IPS DF 6.9 (cell line): ENCODE measurements at places on chromosomes 5 and 9.

DNA sequence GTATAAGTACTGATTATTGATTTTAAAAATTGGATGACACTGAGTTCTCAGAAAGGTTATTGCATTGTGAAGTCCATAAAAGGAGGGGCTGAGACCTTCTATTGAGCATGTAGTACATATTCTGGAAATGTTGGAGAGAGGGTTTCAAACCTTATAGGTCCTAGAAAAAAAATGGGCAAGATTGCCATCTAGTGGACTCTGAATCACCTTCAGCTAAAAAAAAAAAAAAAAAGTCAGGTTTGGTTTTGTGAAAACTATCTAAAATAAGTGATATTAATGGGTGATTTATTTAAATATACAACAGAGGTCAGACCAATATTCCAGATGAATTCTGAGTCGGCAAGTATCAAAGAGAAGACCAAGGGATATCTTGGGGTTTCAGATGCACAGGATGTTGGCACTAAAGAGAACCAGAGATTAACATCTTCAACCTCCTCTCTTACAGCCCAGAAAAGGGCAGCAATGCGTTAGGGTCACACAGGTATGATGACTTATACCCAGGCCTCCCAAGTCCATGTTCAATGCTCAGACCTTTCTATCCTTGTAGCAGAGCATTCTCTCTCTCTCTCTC is 109.8 kb upstream of the NMUR2 start:
- no peak for DNase-seq

GRCh38 chr5:119037496-119038215 is 33.2 kb upstream of the DMXL1 start:
- no peak for DNase-seq

- DNase-seq, result no peak
These were observed 35.3 kb downstream of the ZDHHC11B start for GRCh38 chr5:749101-749670.

DNA sequence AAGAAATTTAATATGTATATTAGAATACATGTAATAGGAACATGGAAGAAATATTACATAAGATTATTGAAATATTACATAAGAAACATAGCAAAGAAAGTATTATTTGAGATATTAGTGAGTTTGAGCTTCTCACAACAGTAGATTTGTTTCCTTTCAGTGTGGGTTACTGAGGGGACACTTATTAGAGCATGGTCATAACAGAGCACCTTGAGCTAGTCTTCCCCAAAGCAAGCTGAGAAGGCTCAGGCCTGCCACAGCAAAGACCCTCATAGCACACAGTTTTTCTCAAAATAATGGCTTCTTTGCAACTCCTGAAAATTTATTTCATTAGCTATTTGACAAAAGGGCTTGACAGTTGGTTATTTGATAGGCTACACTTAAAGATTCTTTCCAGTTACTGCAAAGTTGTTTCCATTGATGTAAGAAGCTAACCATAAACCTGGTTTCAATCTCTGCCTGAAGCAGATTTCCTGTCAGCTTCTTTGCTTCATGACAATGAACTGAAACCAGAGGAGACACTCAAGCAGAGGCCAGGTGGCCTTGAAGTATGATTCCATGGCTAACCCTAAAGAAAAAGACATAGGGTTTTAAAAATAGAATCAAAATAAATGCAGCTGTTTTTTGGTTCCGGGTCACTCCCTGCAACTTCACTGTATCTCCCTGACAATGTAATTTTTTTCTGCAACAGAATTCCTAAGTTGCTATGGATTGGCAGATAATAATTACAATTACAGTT is 68.6 kb downstream of the ERMP1 start:
- DNase-seq, result no peak

- no peak for DNase-seq
These were observed 466.0 kb downstream of the CAAP1 start for GRCh38 chr9:26426551-26427131.

- no peak for DNase-seq
These were observed 178.7 kb downstream of the FSTL4 start for GRCh38 chr5:133433641-133434040.

DNA sequence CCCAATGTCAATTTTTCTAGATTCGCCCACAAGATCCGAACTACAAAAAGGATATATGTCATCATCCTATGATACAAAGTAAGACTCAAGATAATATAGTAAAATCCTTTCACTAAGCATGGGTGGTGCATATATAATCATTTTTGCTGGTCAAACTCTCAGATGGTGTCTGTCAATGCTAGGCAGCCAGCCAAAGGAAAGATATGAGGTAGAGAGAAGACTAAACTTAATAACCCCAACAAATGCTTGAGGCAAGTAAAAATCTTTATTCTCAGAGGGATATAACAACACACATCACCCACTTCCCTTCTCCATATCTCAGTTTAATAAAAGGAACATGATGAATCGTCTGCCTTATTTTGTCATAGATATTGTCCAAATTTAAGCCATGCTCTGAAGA is 841.2 kb upstream of the DMAC1 start:
- DNase-seq, result no peak

DNA sequence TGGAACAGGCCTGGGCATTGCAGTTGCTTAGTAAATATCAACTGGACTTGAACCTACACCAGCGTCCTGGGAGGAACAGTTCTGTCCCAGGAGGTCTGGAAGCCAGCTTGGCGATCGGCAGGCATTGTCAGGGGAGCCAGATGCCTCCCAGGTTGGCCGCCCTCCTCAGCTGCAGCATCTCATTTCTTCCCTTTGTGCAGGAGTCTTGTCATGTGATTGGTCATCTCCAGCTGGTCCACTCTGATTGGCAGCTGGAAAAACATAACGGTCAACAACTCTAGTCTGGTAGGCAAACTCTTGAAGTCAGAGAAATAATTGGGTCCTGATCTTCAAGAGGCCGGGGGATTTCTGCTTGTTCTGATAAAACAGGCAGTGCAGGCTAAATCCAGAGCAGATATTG is 29.6 kb upstream of the NCS1 start:
- no peak for DNase-seq

DNA sequence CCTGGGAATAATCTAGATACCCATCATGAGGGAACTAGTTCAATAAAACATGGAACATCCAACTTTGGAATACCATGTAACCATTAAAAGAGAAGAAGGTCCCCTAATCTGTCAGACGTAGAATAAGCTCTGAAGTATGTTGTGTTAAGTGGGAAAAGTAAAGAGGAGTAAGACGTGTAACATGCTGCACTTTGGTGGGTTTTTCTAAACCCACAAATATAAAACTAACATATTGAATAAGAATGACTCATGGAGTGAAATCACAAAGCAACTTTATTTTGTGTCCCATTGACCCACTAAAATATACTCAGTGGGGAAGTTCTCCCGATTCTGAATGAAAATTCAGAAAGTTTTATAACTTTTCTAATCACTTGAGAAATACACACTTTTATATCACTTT is 67.9 kb upstream of the PIK3R1 start:
- DNase-seq, result no peak

DNA sequence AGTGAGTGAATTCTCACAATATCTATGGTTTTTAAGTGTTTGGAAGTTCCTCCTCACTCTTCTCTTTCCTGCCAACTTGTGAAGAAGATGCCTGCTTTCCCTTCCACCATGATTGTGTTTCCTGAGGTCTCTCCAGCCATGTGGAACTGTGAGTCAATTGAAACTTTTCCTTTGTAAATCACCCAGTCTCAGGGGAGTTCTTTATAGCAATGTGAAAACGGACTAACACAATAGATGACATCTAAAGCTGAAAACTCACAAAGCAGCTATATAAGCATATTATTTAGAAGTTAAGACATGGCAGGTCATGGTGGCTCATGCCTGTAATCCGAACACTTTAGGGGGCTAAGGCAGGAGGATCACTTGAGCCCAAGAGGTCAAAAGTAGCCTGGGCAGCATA is 130.2 kb downstream of the ARRDC3 start:
- DNase-seq, result no peak

DNA sequence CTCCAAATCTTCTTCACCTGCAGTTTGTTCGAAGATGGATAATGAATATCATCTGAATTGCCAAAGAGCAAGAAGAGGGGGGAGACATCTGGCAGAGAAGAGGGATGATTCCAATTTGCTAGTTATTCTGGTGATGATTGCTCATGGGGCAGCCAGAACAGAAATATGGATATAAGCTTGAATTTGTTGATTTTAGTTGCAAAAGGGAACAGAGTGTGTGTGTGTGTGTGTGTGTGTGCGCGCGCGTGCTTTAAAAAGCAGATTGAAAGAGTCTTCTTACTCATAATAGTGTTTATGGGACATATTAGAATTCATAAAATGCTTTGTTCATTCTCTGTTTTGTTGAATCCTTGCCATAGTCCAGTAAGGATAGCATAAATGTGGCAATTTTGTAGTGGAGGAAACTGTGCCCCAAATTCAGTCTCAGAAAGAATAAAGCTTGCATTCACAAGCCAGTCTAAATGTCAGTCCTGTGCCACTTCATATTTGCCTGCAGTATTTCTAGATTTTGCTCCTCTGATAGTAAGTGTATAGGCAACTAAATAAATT is 436.3 kb upstream of the KLF4 start:
- no peak for DNase-seq

DNA sequence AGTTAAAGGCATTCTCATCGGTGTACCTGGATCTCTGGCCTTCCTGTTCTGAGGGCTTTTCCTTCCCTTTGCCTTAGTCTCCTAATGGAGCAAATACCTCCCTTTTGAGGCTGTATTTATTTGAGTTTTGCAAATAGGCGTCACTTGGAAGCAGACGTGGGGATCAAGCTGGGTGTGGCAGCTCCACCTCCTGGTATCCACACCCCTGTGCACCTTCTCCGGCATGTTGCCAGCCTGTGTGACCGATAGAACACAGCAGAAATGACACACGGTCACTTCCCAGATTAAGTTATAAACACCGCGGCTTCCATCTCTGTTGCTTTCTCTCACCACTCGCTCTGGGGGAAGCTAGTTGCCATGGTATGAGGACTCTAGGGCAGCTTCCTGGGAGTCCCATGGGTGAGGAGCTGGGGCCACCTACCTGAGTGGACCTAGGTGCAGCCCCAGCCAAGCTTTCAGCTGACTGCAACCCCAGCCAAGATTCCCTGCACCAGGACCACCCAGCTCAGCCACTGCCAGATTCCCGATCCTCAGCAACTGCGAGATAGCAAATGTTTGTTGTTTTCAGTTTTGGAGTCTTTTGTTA is 214.4 kb upstream of the MVB12B start:
- DNase-seq, result no peak

DNA sequence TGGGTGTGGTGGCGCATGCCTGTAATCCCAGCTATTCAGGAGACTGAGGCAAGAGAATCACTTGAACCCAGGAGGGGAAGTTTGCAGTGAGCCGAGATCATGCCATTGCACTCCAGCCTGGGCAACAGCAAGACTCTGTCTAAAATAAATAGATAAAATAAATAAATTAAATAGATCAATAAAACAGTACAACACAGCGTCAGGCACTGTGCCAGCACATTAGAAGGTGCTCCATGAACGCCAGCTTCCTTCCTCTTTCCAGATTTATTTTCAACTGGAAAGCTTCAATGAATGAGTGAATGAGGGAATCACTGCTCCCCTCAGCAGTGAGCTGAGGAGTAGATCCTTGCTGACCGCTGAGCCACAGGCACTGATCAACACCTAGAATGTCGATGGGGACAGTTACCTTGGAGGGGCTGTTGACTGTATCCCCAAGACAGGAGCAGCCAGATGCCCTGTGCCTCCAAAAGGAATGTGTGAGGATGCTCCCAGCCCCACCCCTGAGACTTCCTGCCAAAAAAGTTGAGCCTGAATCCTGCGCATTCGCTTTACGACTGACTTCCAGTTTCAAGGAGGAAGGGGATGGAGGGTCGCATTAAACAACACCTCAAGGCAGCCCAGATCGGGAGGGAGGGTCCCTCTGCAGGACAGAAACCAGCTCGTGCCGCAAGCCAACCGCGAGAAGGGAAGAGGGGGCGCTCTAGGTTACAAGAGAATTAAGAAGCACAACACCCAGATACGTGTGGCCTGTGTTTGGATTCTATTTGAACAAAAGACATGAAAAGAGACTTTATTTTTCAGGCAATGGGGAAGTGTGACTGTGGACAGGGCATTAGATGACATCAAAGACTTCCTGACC is 54.0 kb upstream of the CNOT6 start:
- DNase-seq, result peak; percentile 29

- no peak for DNase-seq
These were observed 145.6 kb downstream of the XRCC4 start for GRCh38 chr5:83222906-83223305.

- DNase-seq, result no peak
These were observed 45.2 kb upstream of the SEMA4D start for GRCh38 chr9:89543111-89543510.

GRCh38 chr5:54007827-54008777 is 302.3 kb downstream of the ARL15 start:
- no peak for DNase-seq

DNA sequence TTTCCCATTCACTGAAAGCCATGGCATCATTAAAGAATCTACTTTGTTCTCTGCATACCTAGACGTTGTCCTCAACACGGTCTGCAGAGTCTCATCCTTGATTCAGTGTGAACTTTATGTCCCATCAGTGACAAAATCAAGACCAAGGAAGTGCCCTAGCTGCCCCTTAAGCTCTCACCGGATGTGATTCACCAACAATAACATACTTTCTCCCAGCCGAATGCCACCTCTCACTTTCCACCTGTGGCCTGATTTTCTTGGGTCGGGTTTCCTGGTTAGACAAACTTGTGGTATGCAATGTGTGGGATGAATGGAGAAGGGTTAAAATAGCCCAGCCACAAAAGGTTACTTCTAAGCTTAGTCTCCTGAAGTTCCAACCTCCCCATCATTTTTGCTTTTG is 145.3 kb upstream of the PAPPA start:
- DNase-seq, result peak; percentile 1

DNA sequence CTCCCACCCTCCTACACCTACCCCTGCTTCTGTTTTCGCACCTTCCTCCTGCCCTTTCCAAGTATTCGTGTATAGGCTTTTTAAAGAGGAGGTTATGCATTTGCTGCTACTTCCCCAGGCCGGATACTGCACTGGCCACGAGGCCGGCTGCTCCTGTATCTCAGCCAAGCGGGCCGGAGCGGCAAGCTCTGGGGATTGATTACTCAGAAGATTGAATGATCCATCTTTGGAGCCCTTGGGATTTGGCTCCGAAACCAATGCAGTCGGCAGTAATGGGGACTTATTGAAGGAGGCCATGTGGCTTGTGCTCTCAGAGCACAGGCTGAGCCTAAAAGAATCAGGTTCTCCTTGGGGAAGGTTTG is 405.3 kb downstream of the TLE4 start:
- no peak for DNase-seq

GRCh38 chr9:5846501-5846921 is 13.6 kb upstream of the ERMP1 start:
- no peak for DNase-seq

- no peak for DNase-seq
These were observed 1046.2 kb downstream of the CDH12 start for GRCh38 chr5:21806943-21807342.

GRCh38 chr5:169272731-169273427 is 28.1 kb downstream of the SLIT3 start:
- DNase-seq, result no peak

DNA sequence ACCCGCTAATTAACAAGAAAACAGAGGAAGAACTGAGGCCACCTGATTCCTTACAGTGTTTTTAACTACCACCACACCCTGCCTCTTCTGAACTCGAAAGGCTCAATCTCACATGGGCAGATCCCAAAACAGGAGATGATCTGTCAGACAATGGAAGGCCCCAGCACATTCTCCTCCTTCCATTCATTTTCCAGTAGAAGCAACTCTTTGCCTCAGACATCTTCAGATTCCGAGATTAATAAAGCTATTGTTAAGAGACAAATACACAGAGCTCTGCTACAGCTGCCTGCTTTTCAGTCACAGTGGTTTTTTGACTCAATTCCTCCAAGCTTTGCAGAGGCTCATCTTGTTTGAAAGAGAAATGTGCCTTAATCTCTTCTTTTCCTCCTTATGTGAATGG is 127.2 kb upstream of the ADAMTSL1 start:
- no peak for DNase-seq

- no peak for DNase-seq
These were observed 816.1 kb downstream of the TLE4 start for GRCh38 chr9:80387828-80388227.
